Calu3 (cell line): ENCODE measurements at places on chromosomes 2 and 18.

DNA sequence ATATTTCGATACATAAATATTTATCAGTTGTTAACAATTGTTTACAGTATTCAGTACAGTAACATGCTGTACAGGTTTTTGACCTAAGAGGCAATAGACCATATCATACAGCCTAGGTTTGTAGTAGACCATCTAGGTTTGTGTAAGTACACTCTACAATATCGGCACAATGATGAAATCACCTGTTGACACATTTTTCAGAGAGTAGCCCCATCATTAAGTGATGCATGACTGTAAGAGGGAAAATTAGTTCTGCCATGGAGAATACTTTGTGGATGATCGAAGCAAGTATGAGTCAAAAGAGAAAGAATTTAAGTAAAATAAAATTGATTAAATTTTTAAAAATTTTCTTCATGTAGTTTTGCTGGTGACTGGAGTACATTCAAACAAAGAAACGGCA, 32.6 kb downstream of the VIT start:
- no peak for DNase-seq

DNA sequence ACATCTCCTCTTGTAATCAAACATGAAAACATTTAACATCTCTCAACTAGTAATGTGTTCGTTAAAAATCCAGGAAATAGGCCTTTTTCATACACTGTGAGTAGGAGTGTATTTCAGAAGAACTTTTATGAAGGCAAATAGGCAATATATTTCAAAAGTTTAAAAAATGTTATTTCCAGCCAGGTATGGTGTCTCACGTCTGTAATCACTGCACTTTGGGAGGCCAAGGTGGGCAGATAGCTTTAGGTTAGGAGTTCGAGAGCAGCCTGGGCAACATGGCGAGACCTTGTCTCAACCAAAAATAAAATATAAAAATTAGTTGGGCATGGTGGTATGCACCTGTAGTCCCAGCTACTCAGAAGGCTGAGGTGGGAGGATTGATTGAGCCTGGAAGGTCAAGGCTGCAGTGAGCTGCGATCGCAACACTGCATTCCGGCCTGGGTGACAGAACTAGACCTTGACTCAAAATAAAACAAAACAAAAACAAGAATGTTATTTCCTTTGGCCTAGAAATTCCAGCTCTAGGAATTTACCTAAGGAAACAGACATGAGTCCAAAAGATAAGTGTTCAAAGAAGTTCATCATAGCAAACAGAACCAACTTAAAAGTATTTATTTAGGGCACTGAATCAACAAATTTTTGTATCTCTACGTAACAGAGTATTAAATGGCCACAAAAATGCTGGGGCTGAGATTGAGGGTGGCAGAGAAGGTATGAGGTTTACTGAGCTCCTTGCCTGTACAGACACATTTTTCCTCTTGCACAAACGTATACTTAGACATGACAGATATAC, 14.9 kb downstream of the RBKS start:
- no peak for DNase-seq

GRCh38 chr2:162697111-162697510, 141.5 kb downstream of the KCNH7 start:
- DNase-seq, result no peak

- DNase-seq, result no peak
Measured at GRCh38 chr2:145290986-145291385, 771.1 kb upstream of the ZEB2 start.

DNA sequence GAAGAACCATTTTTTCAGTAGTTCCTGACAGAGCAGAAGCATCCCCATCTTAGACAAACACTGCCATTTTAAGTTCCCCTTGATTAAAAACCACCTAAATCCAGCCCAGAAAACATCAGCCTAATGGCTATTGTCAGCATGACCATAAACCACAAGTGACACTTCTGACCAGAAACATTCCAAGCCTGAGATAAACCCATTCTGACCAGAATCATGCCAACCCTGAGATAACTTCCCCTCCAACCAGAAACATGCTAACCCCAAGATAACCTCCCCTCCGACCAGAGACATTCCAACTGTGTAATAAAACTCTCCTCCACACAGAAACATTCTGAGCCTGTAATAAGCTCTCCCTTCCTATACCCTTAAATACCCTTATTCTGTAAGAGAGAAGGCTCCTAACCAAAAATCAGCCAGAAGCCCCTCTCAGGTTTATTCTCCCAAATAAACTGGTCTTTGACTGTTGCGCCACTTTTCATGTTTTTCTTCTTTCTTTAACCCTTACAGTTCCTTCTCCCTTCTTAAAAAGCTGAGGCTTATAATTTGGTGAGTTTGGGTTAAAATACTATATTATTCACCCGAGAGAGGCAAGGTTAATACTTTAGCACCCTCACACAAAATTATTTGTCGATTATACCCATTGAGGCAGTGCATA, 149.7 kb downstream of the HNMT start:
- no peak for DNase-seq

- DNase-seq, result no peak
Measured at GRCh38 chr2:54254180-54254579, 1.8 kb downstream of the TSPYL6 start.

GRCh38 chr2:186644791-186645190, 49.1 kb upstream of the FAM171B start:
- no peak for DNase-seq

GRCh38 chr2:227513113-227513512, 41.2 kb downstream of the AGFG1 start:
- no peak for DNase-seq

DNA sequence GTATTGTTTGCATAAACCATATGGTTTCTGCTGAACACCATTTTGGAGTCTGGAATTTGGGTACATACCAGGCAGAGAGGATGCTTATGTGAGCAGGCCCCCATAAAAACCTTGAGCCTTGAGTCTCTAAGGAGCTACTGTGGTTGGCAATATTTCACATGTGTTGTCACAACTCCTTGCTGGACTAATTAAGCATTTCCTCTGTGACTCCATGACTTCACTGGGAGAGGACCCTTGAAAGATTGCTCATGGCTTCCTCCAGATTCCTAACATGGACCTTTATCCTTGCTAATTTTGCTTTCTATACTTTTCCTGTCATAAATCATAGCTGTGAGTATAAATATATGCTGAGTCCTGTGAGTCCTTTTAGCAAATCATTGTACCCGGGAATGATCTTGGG, 7.6 kb upstream of the COQ10B start:
- DNase-seq, result no peak
